Activated naive CD4-positive, alpha-beta T cell treated with Interleukin-2 at 50 U/mL for 16 hours (primary cell): ENCODE measurements at places on chromosomes 6 and 20.
A peak's percentile ranks its signal among the peaks of the same experiment; 100 is the strongest.

- no peak for DNase-seq
These were observed 31.4 kb upstream of the FBXO9 start for GRCh38 chr6:53033764-53034163.

DNA sequence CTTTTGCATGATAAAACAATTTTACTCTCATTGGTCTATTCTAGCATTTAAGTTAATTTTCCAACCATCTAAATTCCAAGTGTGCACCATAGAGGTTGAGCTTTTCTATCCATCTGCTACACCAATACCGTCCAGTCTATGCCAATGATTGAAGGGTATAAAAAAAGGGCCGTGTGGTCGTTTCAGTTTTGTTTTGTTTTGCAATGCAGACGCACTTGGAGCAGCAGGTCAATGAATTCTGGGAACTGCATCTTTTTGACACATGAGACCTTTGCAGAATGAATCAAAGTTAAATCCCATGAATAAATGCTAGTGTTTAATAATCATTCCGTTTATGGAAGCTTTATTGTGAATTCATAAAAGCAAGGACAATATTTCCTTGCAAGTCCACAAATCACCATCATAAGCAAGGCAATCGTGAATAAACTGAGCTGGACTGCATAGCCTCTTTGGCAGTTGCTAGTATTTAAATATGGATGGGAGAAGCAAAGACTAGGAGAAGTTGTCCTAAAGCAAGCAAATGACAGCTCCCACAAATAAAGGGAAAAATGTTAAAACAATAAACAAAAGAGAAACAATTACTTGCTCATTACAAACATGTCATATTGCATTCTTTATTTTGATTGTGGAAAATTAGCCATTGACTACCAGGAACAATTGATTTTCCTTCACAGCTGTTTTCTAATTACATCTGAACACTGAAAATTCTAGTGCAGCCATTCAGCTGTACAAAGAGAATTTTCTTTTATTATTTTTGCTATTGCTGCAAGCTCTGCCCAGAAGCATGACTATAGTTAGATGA, 649.7 kb upstream of the GJE1 start:
- no peak for DNase-seq

DNA sequence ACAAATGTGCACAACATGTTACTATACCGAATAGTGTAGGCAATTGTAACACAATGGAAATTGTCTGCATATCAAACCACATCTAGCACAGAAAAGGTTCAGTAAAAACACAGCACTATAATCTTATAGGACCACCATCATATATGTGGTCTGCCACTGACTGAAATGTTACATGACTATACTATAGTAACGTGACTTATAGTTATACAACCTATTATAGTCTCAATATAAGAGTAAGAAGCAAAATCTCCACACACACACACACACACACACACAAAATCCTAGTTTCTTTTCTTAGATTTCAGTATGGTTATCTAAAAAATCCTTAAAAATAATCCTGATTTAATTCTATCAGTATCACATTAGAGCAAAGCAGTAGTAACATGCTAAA, 164.6 kb downstream of the RALGAPA2 start:
- no peak for DNase-seq

- DNase-seq = no peak
These were observed 6.0 kb downstream of the RGS17 start for GRCh38 chr6:153125032-153125431.

DNA sequence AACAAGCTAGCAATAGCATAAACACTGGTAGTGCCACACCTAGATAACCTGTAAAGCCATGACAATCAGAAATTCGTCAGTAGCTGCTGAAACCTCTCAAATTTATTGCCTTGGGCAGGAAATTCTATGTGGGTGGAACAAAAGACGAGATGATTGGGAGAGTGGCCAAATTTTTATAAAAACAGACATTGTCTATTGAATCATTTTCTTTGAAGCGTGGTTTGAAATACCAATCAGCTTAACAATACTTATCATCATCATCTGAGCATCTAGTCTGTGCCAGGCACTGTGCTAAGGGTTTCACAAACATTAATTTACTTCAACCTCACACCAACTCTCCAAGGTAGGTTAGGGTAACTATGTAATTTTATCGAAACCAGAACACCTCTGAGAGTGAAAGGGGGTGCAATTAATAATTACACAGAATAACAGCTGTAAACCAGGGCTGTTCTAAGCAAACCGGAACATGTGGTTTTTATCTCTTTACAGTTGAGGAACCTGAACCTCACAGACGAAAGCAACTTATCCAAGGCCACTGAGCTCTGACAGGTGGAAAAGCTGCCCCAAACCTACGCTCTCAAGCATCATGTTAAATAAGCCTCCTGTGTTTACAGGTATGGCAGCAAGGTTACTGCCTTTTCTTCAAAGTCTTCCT, 43.4 kb downstream of the NHSL1 start:
- DNase-seq = peak; percentile 7

DNA sequence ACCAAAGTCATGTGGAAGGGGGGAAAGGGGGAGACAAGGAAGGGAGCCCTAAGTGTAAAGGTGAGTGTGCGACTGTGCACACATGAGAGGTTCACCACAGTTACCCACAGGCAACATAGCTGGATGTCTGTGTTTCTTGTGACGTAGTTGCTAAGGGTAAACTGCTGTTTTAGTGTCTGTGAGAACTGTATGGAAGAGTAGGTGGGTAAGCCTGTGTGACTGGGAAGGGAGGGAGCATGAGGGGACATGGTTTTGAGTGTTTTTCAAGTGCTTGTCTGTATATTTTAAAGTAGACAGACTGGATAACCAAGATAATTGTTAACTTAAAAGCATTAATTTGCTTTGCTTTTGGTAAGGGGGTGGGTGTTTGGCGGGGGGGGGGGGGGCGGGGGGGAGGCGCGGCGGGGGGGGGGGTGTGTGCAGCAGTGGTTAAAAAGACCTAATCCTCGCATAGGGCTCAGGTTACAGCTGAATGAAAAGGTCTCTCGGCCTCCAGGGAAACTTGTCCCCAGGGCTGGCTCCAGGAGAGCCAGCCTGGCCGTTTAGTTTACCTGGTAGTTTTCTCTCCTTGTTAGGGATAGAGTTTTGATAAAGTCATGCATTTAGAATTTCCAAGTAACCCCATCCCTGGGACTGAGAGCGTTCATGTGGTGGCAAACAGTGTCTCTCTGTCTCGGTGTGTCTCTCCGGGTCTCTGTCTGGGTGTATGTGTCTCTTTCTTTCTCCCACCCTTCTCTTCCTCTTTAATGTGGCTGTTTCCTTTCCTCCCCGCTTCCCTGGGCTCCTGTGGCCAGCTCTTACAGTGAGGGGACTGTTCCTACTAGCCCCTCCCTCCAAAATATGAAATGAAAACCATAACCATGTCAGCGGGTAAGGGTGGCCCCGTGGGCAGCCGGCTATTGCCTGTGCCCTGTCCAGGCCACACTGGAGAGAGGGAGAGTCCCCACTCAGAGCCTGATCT, 3.4 kb downstream of the SCUBE3 start:
- DNase-seq = no peak

- no peak for DNase-seq
These were observed 217.1 kb upstream of the MARCKS start for GRCh38 chr6:113640051-113640450.

DNA sequence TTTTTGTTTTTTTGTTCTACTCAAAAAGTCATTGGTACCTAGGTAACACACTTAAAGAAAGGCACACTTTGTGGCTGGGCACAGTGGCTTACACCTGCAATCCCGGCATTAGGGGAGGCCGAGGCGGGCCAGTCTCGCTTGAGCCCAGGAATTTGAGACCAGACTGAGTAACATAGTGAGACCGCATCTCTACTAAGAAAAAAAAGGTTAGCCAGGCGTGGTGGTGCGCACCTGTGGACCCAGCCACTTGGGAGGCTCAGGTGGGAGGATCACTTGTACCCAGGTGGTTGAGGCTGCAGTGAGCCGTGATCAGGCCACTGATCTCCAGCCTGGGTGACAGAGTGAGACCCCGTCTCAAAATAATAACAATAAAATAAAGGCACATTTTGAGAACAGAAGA, 67.4 kb upstream of the BHLHE23 start:
- DNase-seq = no peak

DNA sequence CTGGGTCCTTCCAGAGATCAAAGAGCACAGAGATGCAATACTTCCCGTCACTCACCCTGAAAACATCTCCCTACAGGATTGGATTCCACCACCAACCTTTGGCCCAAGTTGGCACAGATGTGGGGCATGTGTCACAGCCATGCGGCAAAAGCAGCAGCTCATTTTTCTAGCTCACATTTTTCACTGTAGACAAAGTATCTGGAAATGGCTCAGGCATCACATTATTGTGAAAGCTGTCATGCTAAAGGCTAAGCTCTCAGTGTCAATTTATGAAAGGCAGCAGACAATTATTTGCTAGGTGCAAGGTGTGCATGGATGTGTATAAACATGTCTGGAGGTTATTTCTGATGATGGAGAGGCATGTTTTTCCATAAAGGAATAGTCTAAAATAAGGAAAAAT, 248.8 kb upstream of the PRND start:
- DNase-seq = no peak

DNA sequence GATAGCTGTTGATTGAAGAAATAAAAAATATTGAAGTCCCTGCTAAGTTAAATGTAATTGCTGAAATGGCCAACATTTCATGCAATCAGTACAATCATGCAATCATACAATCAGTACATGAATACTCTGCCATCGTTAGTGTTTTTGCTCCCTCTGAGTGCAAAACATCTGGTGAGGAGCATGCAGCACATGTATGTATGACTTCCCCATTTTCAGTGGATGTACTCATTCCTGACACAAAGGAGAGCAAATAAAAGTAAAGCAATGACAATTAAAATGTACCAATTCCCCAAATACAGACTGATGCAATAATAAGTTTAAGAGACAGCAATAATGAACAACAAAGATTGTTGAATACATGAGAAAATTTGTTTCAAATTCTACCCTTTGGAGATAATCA, 140.7 kb downstream of the PLCB1 start:
- no peak for DNase-seq

DNA sequence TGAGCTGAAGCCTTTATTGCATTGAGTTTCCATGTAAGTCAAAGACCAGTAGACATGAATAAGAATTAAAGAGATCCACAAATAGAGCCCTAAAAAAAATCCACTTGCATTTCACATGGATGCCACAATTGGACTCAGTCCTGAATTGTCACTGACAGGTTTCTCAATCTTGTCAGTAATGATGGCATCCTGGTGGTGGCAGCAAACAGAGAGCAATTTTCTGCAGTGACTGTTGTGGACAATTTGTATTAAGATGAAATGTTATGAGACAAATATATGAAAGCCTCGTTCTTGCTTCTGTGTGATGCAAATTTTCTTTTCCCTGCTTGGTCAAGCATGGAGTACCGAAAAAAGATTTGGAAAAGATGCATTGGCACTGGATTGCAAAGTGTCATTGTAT, 278.9 kb downstream of the SAMD5 start:
- DNase-seq = no peak

GRCh38 chr6:138833816-138834539, 38.1 kb downstream of the ECT2L start:
- DNase-seq = no peak

DNA sequence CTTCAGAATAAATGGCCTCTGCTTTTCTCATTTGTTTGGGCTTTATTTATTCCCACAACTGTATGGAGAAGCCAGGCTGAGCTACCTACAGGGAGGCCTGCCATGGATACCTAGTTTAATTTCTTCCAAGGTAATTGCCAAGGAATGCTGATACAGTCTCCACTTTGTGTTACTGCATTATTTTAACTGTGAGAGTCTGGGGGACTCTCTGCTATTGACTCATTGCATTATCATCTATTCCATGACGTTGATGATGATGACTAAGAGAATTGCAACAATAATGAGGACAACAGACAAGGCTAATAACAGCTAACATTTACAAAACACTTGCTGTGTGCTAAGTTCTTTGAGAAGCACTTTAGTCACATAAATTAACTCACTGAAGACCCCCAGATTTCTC, 88.3 kb upstream of the COL21A1 start:
- DNase-seq = no peak

GRCh38 chr6:154370545-154370944, 13.9 kb upstream of the IPCEF1 start:
- no peak for DNase-seq

DNA sequence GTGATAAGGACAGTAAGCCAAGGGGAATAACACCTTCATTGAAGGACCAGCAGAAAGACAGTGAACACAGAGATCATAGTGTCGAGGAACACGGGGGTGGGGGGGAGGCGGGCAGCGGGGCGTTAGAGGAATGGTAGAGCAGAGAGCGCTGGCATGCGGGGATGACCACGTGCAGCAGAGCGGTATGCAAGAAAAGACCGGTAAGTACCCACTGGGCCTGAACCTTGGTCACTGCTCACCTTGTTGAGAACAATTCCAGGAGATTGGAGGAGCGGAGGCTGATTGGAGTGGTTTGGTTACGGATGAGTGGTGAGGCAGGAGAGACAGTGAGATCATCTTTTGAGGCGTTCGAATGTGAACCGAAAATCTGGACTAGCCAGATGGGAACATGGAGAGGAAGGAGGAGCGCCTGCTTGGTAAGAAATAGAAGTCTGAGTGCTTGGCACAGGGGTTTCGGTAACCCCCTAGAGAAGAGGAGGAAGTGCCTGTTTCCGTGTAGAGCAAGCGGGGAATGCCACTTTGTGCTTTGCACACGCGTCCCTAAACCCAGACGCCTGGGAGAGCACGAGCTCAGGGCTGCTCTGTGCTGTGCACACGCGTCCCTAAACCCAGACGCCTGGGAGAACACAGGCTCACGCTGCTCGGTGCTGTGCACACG, 70.0 kb downstream of the FAM120B start:
- DNase-seq = no peak

GRCh38 chr6:35476004-35476403, 7.8 kb downstream of the RPL10A start:
- DNase-seq = no peak

DNA sequence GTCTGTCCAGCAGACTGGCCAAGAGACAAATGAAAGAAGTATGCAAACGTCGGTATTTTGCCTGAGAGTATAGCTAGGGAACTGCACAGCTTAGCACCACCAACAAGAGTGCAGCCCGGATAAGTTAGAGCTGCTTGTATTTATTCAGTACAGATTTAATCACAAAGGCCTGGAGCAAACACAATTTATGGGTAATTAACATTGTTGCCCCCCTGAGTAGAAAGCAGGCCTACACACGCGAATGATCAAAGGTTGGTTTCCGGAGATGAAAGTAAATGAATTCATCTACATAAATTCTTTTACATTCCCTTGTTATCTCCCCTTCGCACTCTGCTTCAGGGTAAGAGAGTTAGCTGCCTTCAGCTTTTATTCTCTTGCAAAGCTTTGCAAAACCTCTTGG, 24.7 kb upstream of the CRISP1 start:
- DNase-seq = no peak

DNA sequence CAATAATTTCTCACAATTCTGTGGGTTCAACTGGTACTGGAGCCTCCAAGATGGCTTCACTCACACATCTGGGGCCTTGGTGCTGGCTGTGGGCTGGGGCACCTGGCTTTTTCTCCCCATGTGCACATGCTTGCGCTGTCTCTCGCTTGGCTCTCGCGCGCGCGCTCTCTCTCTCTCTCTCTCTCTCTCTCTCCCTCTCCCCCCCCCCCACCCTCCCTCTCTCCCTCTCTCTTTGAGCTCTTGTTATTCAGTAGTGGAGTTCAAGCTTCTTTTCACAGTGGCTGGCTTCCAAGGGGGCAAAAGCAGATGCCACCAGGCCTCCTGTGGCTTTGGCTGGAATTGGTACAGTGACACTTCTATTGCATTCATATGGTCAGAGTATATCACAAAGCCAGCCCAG, 10.8 kb upstream of the TBCC start:
- no peak for DNase-seq
